ENCODE measurements at places on chromosomes 2 and 18. TPM values are rescaled to one million over a fixed set of nuclear protein-coding genes. Genes with fewer than 3 reads are reported as not detected.

- no peak for DNase-seq
Measured at GRCh38 chr2:142694282-142694681, 183.2 kb upstream of the KYNU start.

GRCh38 chr2:213261715-213262114, 22.5 kb upstream of the SPAG16 start:
- no peak for DNase-seq

DNA sequence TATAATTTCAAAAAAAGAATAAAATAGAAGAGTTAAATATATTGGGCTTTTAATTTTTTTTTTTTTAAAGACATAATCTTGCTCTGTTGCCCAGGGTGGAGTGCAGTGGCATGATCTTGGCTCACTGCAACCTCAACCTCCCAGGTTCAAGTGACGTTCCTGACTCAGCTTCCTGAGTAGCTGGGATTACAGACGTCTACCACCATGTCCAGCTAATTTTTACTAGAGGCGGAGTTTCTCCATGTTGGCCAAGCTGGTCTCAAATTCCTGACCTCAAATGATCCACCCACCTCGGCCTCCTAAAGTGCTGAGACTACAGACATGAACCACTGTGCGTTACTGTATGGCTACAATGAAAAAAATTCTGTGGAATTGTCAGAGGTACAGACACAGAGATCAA, 98.1 kb upstream of the RGPD4 start:
- no peak for DNase-seq

DNA sequence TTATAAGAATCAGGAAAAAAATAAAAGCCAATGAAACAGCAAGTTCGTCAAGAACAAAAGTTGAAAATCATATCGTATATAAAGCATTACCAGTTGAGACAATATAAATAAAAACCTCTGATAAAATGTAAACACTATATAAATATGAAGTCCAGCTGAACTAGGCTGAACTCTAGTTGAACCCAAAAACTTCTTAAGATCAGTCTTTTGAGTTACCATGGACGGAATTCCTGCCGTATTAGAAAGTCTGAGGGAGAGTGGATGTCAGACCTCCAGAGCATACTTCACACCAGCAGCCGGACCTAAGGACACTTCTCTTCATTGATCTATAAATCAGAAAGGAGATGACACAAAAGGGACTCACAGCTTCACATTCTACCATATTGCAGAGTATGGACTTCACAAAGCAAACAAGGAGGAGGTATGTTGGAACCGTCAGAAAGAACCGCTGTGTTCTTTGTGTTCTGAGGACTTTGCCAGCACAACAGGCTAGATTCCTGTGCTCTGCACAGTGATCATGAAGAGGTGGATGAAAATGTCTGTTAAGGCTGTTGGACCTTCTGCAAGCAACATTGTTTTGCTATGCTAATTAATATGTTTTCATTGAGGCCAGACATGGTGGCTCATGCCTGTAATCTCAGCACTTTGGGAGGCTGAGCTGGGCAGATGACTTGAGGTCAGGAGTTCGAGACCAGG, 67.2 kb upstream of the SP5 start:
- DNase-seq, result no peak

- DNase-seq, result no peak
Measured at GRCh38 chr2:198096965-198097364, 292.6 kb downstream of the PLCL1 start.

DNA sequence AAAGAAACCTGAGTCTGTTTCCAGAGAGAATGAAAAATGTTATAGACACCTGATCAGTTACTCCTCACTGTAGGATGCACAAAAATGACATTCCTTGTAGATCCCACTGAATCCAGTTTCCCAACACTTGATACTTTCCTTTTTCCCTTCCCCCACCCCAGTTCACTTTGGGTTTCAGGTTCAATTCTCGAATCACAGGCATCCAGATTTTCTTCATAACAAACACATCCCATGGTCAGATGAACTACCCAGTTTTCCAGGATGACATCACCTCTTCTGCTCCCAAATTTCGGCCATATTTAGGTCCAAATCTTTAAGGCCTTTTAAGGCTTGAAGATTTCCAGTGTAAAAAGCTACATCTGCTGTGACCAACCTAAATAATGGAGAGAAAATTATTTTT, 51.5 kb downstream of the UGP2 start:
- DNase-seq, result no peak

GRCh38 chr2:58133395-58133794, 86.8 kb downstream of the VRK2 start:
- no peak for DNase-seq

DNA sequence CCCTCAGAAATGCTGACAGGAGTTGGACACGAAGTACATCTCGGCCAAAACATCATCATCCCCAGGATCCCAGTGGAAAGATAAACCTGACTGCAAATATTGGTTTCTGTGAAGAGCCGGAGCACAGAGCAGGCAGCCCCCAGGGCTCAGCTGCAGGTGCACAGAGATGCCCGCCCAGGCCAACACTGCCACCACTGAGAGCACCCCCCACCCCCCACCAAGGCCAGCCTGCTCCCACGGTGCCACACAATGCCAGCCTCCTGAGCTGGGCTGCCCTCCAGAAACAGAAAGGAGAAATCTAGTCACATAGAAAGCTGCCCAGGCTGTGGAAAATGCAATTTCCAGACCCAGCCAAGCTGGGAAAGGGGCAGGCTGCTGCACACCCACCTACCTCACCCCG, 71.7 kb downstream of the GALNT14 start:
- no peak for DNase-seq

- no peak for DNase-seq
Measured at GRCh38 chr2:213087040-213087439, 64.4 kb downstream of the IKZF2 start.

- DNase-seq, result no peak
Measured at GRCh38 chr2:149084924-149085795, 46.7 kb downstream of the LYPD6B start.

DNA sequence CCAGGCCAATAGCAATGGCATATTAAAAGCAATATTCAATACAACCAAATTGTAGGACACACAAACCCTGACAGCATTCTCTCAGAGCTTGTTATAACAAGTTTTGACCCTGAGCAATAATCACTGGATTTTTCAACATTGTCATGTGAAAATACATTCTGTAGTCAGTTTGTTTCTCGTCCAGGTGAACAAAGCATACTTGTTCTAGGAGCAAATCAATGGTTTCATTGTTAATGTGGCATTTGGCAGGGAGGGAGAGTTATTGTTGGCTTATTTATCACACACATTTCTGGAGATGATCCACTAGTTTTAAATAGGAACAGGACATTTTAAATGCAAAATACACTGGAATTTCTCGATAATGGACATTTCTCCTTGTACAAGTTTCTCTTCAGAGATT, 69.9 kb upstream of the L3MBTL4 start:
- DNase-seq, result no peak

DNA sequence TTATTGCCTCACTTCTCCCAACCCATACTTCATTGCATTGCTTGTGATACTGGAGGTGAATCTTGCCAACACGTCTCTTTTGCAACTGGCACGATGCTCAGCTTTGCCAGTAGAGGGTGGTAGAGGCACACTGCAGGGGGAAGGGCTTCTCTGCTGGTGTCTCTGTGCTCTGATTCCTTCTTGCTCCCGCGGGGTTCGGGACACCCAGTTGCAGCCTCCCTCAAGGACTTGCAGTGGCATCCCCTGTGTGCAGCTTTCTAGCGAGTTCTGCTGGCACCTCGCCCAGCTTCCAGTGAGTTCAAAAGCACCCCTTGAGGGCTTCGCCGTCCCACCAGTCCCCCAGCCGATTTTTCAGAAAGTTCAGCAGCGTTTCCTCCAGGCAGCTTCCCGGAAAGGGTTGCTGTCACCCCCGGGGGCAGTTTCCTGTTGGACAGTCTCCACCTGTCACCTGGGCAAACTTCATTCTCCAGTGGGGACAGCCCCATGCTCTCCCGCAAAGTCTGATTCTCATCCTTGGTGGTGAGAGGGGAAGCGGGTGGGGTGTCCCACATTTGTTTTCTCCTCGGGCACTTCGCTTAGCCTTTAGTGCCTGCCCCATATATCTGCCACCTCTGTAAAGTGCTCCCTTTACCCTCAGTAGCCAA, 35.4 kb upstream of the EN1 start:
- no peak for DNase-seq

DNA sequence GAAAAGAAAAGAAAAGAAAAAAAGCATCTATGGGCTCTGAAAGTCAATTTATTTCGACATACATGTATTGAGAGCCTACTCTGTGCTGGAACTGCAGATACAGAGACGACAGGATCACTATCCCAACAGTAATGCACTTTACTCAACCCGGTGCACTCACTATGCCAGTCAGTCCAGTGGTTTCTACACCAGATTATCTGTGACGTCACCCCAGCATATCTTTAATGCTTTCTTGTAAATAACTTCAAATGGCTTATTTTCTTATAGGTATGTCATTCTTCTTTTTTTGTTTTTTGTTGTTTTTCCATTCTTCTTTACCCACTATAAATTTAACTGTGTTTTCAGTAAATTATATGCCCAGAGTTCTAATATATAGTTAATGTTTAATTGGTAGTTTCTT, 800.0 kb upstream of the FANCL start:
- DNase-seq, result no peak

DNA sequence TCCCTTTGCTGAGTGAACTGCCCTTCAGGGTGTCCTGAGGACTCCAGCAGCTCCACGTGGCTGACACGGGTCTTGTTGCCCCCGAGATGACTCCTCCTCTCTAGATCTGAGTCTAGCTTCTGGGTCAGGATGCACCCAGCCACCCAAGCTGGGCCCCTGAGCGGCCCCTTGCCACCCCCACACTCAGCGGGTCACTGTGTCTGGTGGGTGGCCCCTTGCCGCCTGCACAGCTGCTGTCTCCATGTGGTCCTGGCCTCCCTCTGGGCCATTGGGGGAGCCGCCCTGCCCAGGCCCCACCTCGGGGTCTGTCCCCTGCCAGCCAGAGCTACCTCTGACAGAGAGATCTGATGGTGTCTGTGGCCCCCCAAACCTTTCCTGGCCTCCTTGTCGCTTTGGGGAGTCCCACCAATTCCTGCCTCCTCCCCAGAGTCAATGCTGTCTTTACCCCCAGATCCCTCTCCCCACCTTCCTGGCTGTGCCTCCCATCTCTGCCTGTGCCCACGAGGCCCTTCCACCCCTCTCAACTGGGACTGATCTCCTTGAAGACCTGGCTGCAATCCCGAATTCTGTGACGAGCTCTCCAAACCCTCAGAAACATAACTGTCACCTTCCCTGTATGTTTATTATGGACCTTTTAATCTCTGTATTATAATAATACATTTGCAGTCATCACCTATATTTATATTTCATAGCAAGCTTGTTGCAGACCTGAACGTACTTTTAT, 46.5 kb downstream of the TWIST2 start:
- no peak for DNase-seq

GRCh38 chr2:160006475-160006874, 55.9 kb downstream of the PLA2R1 start:
- no peak for DNase-seq

GRCh38 chr2:121338281-121338680, 53.3 kb upstream of the TFCP2L1 start:
- no peak for DNase-seq

DNA sequence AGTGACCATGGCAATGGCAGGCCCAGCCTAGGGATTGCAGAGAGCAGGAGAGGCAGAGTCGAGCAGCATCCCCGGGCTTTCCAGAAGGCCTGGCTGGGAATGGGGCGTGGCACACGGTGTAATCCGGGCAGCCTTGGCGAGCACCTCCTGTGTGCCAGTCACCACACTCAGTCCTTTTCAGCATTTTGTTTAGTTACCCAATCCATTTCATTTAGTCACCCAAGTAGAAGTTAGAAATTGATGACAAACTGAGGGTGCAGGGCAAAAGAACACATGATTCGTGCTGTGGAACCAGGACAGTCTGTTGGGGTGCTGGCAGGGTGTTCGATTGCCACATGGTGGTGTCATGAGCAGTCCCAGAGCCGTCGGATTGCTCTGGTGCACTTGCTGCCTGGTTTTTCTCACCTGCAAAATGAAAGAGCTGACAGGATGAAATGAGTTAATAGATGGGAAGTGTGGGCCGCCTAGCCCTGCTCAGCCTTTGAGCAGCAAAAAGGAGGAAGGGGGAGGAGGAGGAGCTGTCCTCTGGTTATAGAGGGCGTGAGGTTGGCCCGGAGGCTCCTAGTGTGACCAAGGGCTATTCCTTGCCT, 299.4 kb downstream of the AGAP1 start:
- peak; percentile 3 for DNase-seq

GRCh38 chr2:16639431-16639830, 26.2 kb downstream of the CYRIA start:
- no peak for DNase-seq

DNA sequence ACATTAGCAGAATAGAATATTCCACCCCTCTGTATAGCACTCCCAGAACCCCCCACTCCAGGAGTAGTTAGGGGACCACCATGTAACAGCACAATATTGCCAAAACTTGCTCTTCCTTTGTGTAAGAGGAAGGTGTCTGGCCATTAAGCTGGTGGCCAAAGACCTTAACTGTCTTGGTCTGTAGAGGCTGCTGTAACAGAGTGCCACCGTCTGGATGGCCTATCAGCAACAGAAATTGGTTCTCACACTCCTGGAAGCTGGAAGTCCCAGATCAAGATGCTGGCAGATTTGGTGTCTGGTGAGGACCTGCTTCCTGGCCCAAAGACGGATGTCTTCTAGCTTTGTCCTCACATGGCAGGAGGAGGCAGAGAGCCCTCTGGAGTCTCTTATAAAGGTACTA, 61.6 kb upstream of the TGFA start:
- no peak for DNase-seq

GRCh38 chr2:22981785-22982184, 403.2 kb upstream of the KLHL29 start:
- no peak for DNase-seq

GRCh38 chr18:10851824-10852319, 297.5 kb downstream of the PIEZO2 start:
- peak; percentile 6 for DNase-seq

Gene SLC9A4
- 0.40 TPM for total RNA-seq

Gene HOXD8
- total RNA-seq, result 26.5 TPM

Gene TMEM247
- not detected for total RNA-seq

Gene CCDC85A
- 0.07 TPM for total RNA-seq

Gene VWA3B
- total RNA-seq, result not detected

Gene CHN1
- 22.5 TPM for total RNA-seq

Gene UGT1A5
- not detected for total RNA-seq

Gene CYTIP
- total RNA-seq, result 1.3 TPM

Gene SLC5A6
- total RNA-seq, result 51.5 TPM

Gene PDCD1
- total RNA-seq, result 0.92 TPM

Gene KCNG2
- not detected for total RNA-seq
